ENCODE measurements at places on chromosomes 3 and 15. TPM values are rescaled to one million over a fixed set of nuclear protein-coding genes. Genes with fewer than 3 reads are reported as not detected.

GRCh38 chr3:132979606-132980005 lies 58.6 kb upstream of the TMEM108 start:
- DNase-seq, result no peak

GRCh38 chr3:59698091-59698490 lies 648.3 kb upstream of the CFAP20DC start:
- no peak for DNase-seq

DNA sequence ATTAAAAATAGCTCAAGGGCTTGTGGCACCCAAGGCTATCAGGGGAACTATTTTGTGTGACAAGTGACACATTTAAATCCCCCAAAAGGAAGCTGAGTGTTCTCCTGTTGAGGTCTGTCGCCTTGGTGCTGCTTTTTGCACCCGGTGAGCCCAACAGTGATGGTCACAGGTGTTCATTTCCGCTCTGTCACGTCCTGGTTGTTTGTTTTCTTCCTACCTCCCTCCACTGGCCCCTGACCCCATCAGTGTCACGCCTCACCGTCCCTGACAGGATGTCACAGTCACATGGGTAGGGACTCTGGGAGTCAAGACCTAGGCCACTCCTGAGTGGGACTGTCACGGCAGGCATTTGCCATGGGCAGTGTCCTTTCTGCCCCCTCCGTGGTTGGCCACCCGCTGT lies 11.2 kb downstream of the SLCO3A1 start:
- no peak for DNase-seq

ZNF860 gene
- polyA plus RNA-seq, result 0.63 TPM

RASL12 gene
- 11.4 TPM for polyA plus RNA-seq

GOLGA6B gene
- not detected for polyA plus RNA-seq

TUSC2 gene
- polyA plus RNA-seq, result 28.1 TPM

- DNase-seq, result no peak
These were observed 87.6 kb upstream of the WNT5A start for GRCh38 chr3:55574671-55575070.

DNA sequence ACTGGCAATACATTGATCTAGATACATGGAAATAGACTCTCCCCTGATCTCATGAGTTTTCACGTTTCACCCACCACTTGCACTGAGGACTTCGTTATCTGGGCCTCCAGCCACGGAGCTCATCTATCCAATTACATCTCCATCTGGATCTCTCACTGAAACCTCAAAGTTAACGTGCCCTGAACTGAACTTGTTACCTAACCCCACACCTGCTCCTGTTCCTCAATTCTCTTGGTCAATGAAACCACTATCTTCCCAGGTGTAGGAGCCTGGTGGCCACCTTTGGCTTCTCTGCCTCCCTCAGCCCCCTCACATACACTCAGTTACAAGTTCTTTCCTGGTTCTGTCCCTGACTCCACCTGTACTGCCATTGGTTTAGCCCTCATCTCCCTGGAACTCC lies 9.7 kb downstream of the DGKG start:
- DNase-seq, result no peak

- no peak for DNase-seq
These were observed 46.5 kb upstream of the TP63 start for GRCh38 chr3:189584645-189585044.

AADAC gene
- polyA plus RNA-seq, result not detected

- no peak for DNase-seq
These were observed 106.5 kb upstream of the ADPGK start for GRCh38 chr15:72890043-72890442.

SLC2A2 gene
- polyA plus RNA-seq, result not detected

GRCh38 chr3:72134989-72135451 lies 350.1 kb upstream of the PROK2 start:
- DNase-seq, result no peak

Measured in AG04450 (cell line).